ENCODE measurements at places on chromosomes 6 and 20.

- H3K4me1 ChIP-seq = peaks cover 14% of the 10 kb centered on the region
- peaks cover 5% of the 10 kb centered on the region for H3K27me3 ChIP-seq
- H3K36me3 ChIP-seq = peaks cover 7% of the 10 kb centered on the region
- H3K27ac ChIP-seq = no peak overlapping the region
- no peak overlapping the region for H3K4me3 ChIP-seq
Observed at GRCh38 chr6:149154261-149154821, 163.2 kb upstream of the TAB2 start.

- H3K27me3 ChIP-seq = peaks cover 5% of the 10 kb centered on the region
- H3K36me3 ChIP-seq = peaks cover 5% of the 10 kb centered on the region
- DNase-seq = no peak
- H3K27ac ChIP-seq = no peak overlapping the region
- H3K4me1 ChIP-seq = peaks cover 4% of the 10 kb centered on the region
- no peak overlapping the region for H3K4me3 ChIP-seq
Observed at GRCh38 chr6:166778776-166779175, 151.7 kb upstream of the RPS6KA2 start.

DNA sequence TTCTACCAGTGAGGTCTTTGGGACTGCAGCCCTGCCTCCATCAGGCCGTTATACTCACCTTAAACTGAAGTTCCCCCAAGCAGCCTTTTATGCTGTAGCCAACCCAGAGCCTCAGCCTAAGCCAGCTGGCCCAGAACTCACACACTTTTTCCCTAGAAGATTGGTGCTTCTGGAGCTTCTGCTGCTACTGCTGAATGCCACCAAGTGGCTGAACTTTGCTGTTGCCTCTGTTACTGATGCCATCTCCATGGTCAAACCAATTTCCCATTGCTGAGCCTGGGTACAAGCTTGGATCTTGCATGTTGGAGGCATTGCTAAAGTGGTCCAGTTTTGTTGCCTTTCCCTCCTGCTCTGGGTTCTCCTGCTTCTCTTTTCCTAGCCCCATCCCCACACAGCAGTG lies 15.0 kb upstream of the TBX18 start:
- no peak overlapping the region for H3K4me3 ChIP-seq
- no peak overlapping the region for H3K27ac ChIP-seq
- no peaks in the 10 kb centered on the region for H3K36me3 ChIP-seq
- H3K4me1 ChIP-seq = peaks cover 4% of the 10 kb centered on the region
- peaks cover 6% of the 10 kb centered on the region for H3K27me3 ChIP-seq

- no peaks in the 10 kb centered on the region for H3K36me3 ChIP-seq
- H3K27me3 ChIP-seq = peaks cover 5% of the 10 kb centered on the region
- no peak for DNase-seq
- no peak overlapping the region for H3K4me3 ChIP-seq
Observed at GRCh38 chr20:57619051-57619831, 985 bp downstream of the ZBP1 start.

DNA sequence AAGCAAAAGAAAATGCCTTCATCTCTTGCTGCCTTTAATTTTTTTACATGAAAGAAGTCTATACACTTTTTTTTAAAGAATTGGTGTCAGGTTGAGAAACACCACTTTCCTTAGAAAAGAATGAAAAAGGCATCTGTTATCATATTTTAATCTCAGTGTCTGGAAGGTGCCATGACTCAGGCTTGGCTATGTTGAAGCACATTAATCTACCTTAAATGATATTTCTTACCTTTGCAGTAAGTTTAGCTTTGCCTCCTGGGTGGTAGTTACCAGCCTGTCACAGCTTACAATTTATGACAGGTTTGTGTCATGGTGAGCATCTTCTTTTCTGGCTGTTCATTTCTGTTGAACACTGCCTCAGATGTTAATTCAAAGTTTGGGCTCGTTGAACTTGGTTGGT lies 95.3 kb downstream of the RTN4IP1 start:
- no peak overlapping the region for H3K4me3 ChIP-seq
- H3K4me1 ChIP-seq = peaks cover 18% of the 10 kb centered on the region
- H3K27me3 ChIP-seq = no peaks in the 10 kb centered on the region
- DNase-seq = no peak
- H3K36me3 ChIP-seq = no peaks in the 10 kb centered on the region
